A673 (cell line): ENCODE measurements at places on chromosomes 4 and X.

DNA sequence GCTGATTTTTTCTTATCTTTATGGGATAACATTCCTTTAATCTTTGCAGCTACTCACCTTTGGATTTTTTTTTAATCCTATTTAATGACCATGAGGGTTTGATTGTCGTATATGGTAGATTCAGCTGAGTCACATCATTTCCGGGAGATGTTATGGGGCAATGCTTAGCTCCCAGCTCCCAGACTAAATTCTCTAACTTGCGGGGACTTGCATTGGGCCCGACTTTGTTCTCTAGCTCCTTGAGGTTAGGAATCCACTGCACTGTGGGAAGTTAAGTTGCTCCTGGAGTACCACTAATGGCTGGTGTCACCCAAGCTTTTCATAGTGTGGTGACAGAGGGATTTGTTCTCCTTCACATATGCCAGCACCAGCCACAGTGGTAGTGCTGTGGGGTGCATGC lies 287.4 kb downstream of the TECRL start:
- DNase-seq = no peak

DNA sequence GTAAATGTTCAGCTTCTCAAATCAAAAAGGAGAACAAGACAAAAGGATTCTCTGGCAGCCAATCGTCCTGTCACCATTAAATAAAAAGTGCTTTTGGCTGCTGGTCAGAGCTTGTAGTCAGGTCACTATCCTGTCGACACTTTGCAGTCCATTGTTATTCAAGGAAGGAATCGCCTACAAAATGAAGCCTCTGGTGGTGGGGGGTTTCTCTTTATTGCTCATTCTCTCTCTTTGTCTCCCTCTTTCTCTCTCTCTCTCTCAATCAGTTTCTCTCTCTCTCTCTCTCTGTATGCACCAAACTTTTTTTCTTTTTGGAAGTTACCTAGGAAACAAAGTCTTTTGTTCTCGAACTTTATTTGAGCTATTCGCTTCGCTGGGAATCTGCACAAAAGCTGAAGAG lies 17.6 kb upstream of the SCML1 start:
- DNase-seq = no peak

DNA sequence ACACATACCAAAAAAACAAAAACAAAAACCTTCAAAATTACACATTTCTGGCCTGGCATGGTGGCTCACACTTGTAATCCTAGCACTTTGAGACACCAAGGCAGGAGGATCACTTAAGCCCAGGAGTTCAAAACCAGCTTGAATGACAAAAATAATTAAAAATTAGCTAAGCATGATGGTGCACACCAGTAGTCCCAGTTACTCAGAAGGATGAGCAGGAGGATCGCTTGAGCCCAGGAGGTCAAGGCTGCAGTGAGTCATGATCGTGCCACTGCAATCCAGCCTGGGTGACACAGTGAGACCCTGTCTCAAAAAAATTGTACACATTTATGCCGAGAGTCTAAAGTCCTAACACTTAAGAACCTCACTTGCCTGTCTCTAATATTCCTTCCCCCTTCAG lies 18.3 kb downstream of the SLC39A8 start:
- no peak for DNase-seq

DNA sequence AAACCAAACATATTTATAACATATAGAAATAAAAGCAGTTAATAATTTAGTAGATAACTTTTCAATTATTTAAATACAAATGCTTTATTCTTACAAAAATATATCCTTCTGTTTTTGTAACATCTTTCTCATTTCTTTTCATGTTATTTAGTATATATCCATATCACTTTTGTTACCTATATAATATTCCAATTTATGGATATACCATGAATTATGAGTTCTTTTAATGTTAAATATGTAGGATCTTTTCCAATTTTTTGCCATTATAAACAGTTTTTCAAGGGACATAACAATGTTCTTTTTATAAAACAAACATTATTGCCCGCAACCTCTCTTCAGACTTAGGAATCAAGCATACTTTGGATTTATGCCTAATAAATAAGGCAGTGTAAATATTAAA lies 151.6 kb downstream of the PRDM5 start:
- DNase-seq = no peak
